ENCODE measurements at places on chromosomes 7 and 10.

DNA sequence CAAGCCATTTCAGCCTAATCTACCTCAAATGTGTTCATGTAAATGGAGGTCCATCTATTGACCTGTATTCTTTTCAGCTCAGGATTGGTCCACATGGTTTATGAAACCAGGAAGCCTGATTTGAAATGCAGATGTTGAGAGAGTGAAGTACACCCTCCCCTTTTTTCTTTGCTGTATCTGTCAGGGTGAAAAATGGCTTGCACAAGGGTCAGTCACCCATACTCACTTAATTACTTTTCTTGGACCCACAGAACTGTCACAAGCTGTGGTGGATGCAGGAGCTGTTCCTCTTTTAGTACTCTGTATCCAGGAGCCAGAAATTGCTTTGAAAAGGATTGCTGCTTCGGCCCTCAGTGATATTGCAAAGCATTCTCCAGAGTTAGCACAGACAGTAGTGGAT lies 41.2 kb downstream of the SPAG6 start:
- DNase-seq: no peak

GRCh38 chr7:92723205-92723604 lies 113.2 kb downstream of the CDK6 start:
- DNase-seq: no peak

DNA sequence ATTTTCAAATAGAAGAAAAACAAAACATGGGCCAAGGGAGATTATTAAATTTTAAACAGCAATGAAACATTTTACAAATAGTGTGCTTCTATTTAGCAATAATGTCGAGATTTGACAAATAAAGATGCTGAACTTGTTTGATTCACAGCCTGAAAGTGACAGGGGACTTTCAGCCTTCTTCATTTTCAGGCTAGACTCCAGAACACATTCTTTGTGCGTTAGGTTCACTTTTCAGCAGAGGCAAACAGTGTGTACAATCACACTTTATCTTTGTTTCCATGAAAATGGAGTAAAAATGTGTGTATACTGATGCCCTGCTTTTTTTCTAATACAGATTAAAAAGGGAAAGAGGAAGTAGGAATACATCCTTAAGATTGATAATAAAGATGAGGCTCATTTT lies 35.6 kb downstream of the FAM171A1 start:
- DNase-seq: no peak

DNA sequence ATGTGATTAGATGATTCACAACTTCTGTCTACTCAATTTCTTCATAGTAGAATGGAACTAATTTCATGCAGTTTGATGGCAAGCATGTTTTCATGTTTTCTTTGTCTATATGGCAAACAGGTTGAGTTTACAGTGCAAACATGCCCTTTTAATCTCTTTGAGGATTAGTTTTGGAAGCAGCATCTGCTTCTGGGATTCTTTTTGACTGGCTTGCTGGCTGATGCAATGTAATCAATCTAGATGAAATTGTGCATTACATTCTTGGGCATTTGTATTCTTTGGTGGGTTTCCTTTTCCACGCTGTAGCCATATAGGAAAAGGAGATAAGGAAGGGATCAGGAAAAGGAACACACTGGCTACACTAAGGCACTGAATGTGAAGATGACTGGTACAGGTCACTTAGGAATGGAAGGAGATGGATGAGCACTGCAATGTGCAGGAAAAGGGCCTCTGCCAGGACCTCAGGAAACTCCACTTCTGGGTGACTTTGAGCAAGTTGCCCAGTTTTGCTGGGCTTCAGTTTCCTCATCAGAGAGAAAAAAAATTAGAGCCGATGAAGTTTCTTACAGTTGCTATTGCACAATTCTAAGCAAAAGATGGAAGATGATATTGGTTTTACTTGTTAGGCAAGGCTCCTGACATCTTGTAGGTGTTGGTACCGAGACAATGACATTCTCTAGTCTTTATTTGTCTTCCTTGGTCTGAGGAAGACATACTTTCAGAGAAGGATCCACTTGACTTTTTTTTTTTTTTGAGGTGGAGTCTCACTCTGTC lies 269.1 kb downstream of the SUGCT start:
- no peak for DNase-seq

- no peak for DNase-seq
Observed at GRCh38 chr10:123241391-123242141, 87.4 kb downstream of the BUB3 start.

GRCh38 chr7:136290351-136290750 lies 313.2 kb upstream of the MTPN start:
- no peak for DNase-seq

DNA sequence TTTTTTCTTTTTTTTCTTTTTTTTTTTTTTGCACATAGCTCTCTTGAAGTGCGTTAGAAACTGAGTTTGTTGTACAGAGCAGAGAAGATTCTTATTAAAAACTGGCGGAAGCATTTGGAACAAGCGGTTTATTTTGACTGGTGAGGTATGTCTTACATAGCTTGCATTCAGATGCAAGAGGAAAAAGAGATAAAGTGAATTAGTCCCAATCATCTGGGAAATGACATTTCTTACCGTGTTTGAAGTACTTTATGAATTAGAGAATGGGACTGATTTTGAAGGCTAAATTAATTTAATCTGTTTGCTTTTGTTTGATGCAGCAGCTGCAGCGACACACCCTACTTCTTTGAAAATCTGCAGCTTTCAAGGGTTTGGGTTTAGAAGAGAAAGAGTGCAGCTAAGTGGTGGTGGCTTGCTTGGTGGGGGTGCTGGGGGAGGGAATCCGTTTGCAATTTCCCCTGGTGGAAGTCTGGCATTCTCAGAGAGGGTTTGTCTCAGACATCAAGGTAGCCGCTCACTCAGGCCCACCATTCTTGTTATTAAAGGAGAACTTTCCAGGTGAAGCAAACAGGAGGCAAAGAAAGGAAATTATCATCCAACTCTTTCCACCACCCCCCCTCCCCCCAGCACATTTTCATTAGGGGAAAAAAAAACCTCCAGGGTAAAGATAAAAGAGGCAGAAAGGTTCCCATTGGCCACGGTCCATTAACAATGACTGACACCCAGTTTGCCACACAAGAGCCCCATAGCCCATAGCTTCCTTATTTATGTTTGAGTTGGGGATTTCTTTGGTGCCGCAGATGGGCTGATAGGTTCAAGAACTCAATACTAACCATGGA lies 231.7 kb downstream of the SKIDA1 start:
- DNase-seq: no peak

DNA sequence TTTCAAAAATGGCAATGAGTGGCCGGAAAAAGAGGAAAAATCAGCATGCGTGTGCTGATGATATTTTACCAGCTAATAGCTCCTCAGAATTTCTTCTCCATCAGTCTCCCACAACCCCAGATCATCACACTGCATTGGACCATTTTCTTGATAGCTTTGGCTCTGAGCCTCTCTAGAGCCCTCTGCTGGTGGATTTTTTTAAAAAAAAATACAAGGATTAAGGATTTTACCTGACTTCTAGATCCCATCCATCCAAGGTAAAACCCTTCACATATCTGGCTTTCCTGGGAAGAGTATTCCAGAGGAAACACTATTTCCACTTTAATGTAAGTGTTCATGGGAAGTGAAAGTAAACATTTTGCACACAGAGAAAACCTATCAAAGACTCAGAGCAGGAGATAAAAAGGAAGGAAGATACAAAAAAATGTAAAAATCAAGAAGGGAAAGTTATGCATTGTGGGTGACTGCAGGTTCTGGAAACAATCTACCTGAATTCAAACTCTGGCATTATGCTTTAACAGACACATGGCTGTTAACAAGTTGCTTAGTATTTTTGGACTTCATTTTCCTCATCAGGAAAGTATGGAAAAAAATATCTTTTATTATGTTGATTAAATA lies 380.9 kb downstream of the LRRTM3 start:
- no peak for DNase-seq

- no peak for DNase-seq
Observed at GRCh38 chr7:370775-371118, 80.8 kb downstream of the FOXL3 start.

- DNase-seq: no peak
Observed at GRCh38 chr10:70778267-70778924, 6.8 kb downstream of the TBATA start.

DNA sequence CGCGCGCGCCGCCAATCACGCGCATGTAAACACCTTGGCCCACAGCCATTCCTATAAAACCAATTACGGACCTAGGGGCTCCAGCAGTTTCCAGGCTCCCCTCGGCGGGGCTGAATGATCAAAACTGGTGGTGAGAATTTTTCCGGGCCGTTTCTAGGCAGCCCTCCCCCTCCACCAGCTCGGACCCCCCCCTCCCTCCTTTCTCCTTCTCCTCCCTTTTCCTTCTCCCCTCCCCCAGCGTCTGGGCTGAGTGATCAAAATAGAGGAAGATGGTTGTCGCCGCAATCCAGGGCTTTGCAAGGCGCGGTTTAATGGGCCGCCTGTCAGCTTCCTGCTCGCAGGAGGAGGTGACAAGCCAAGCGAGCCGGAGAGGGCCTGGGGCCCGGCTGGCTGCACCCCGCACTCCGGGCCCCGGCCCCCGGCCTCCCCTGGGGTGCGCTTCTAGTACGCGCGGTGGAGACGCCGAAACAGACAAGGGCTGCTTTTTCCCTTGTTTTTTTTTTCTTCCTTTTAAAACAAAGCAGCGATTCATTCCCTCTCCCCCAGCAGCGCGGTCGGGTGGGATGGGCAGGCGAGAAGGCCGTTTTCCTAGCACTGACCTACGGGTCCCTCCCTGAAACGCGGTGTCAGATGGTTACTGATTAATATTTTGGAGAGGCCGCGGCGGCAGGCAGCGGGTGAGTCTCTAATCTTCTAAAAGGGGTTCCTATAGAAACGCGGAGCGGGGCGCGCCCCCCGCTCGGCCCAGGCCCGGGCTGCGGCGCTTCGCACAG lies 528 bp upstream of the TNRC18 start:
- peak; percentile 95 for DNase-seq

GRCh38 chr10:78307576-78307975 lies 273.9 kb downstream of the RPS24 start:
- DNase-seq: no peak

GRCh38 chr7:132321387-132321786 lies 254.9 kb downstream of the PLXNA4 start:
- no peak for DNase-seq

DNA sequence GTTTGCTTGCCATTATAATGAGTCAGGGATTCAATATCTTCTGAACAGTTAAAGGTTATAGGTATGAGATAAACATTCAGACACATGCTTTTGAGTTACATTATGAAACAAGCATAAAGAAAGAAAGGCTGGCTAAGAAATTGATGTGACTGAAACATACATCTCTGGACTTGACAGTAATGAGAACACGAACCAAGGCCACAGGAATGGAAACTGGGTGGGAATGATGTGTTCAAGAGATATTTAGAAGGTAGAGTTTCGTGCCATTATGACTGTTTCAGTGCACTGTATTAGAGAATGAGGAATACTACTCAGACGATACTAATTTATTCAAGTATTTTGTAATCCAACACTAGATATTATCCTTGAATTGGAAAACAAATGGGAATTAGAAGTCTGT lies 332.1 kb upstream of the MAGI2 start:
- no peak for DNase-seq

DNA sequence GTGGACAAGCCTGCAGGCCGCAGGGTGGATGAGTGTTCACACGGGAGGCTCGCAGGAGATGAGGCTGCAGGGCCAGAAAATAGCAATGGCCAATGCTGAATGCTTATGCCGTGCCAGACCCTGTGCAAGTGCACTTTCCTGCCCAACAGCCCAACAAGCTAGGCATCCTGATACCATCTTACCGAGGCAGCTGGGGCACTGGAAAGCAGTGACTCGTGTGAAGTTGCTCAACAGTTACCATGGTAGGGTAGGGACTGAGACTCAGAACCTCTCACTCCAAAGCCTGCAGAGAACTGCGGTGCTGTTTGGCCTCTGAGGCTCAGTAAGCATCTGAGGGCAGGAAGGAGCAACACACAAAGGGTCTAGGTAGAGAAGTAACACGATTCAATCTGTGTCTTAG lies 43.7 kb downstream of the JAZF1 start:
- DNase-seq: no peak

GRCh38 chr10:10043083-10043482 lies 974.6 kb upstream of the CELF2 start:
- no peak for DNase-seq

DNA sequence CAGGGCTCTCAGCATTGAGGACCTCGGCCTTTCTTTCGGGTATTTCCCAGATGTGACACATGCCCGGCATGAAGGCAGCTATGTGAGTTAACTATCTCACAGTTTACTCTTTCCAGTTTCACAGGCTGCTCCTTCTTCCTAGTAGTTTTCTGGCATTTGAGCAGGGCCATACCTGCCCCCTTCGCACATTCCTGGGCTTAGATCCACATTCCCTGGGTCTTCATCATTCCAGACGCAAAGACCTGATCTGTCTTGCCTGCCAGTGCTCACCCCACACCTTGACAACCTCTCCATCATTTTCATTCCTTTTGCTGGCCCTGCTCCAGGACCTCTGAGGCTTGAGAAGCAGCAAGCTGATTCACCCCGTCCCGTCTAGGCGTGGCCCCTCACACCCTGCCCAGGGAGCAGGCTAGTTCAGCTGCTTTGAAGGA lies 227.5 kb downstream of the WDR11 start:
- DNase-seq: no peak

GRCh38 chr7:106599343-106599698 lies 61.6 kb downstream of the CCDC71L start:
- no peak for DNase-seq

DNA sequence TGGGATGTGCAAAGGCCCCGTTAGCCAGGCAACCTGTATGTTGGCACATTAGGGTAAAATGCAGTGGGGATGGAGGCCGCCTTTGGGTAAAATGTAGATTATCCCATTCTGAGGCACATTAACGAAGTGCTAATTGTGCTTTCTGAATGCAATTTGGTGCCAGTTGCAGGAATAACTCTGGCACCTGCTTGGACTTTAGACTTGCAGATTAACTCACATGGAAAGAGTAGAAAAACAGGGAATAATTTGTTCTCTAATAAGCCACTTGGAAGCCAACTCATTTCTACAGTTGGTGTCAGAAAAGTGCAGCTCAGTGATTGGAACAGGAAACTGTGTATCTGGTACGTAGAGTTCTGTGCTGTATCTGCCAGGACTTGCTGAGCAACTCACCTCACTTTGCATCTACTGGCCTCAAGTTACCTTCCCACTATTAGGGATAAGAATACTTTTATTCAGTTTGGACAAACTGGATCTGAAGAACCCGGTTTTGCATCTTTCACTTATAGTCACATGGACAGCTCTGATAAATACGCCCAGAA lies 377.4 kb upstream of the PODXL start:
- DNase-seq: no peak
